ENCODE measurements at places on chromosomes 12 and 14.

DNA sequence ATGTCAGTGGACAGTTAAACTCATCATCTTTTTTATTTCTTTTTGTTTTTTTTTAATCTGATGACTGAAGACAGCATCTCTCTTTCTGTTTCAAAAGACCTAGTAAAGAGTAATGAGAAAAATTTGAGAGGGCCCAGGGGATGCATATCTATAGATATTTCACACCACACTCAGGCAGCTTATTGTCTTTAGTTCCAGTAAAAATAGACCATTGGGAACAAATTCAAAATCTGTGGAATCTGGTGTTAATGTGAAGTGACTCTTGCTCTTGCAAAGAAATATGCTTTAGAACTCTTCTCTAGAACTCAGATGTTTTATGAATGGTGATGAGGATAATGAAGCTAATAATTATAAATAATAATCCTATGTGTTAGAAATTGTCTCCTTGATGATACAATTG, 214.5 kb upstream of the ATP2B1 start:
- DNase-seq: no peak

DNA sequence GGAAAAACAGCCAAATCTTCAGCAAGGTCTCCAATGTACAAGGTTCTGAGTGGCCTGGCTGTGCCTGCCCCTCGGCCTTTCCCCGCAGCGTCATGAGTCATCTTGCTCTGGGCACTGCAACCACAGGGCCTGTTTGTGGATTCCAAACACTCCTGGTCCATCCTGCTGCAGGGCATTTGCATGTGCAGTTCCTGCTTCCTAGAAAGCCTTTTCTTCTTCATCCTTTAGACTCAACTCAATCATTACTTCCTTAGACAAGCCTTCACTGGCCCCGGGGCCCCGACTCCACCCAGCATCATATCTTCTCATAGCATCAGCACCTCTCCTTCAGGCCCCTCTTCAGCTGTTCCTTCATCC, 101.8 kb upstream of the EGLN3 start:
- DNase-seq: no peak

DNA sequence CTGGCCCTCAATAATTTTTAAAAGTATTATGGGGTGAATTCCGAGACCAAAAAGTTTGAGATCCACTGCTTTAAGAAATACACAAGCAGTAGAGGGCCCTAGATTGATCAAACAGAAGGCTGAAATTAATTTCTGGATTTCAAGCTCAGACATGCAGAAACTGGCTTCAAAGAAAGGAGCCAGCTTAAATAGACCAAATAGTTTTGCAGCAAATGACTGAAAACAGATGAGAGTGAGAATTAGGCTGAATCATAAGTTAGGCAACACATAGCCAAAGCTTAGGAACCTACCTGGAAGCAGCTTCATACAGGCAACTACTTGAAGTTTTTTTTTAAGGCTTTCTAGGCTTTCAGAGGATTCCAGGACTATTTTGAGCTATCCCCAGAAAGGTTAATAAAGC, 12.4 kb downstream of the ATF7 start:
- DNase-seq: no peak

DNA sequence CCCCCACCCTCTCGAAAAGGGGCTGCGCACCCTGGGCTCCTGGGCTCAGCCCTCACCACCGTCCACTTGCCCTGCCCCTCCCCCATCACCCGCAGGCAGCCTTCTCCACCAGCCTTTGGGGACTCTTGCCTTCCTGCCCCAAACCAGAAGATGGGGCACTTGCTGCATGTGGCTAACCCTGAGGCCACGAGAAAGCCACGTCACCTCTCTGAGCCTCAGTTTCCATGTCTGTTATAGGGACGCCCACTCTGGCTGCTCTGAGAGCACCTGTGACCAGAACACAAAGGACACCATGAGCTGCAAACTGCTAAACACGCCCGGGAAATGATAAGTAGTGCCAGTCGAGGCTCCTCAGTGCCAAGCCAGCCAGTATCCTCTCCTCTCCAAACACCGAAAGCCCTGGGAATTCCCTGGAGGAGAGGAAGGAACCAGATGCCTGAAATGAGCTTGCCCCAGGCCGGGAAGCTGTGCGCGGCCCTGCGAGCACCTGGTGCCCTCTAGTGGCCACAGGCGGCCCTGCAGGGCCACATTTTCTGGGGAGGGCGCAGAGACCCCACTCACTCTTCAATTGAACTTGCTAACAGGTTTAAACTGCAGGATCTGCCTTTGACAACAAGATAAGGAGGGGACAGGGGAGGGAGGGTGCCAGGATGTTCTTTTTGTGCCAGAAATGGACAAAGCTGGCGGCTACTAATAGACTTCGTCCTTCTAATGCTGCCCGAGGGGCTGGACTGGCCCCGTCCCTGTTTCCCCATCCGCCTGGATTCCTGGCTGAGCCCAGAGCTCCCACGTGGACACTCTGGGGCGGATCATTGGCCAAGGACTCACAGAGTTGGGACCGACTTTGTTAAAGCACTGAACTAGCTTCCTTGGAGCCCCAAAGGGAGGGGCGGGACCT, 10.2 kb upstream of the SERPINA9 start:
- peak; percentile 35 for DNase-seq

DNA sequence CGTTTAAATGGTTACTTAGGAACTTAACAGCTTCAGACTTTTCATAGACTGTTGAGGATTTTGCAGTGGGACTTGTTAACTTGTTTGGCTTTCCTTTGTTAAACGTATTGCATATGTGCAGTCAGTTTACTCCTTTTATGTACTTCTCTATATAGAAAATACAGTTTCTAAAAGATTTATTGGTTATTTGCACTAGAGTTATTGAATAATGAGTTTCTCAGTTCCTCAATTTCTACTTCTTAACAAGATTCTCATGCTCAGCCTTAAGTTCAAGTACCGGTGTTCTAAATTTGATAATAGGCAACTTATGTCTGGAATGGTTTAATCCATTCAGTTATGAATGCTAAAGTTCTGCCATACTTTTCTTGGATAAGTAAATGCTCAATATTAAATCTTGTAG, 919 bp downstream of the PSMA3 start:
- no peak for DNase-seq
